Activated T-helper 17 cell treated with anti-CD3 and anti-CD28 coated beads, Interleukin-2, amount 50 U/mL, for 72 hours (primary cell): ENCODE measurements at places on chromosomes 1 and 21. TPM values are rescaled to one million over a fixed set of nuclear protein-coding genes. Genes with fewer than 3 reads are reported as not detected.
A peak's percentile ranks its signal among the peaks of the same experiment; 100 is the strongest.

Gene NPPA
- not detected for total RNA-seq

GRCh38 chr1:185044981-185045813 is at the start of gene RNF2:
Gene RNF2, plus strand, starts transcription at chr1:185045558. Its CDS starts 41,996 bp downstream, at chr1:185087554.
- ATAC-seq: peak; percentile 89

- no peak for ATAC-seq
Observed at GRCh38 chr1:56389813-56390212, 189.6 kb downstream of the PLPP3 start.

Gene ERVH48-1
- 0.13 TPM for total RNA-seq

Gene PGBD5
- 0.52 TPM for total RNA-seq

DNA sequence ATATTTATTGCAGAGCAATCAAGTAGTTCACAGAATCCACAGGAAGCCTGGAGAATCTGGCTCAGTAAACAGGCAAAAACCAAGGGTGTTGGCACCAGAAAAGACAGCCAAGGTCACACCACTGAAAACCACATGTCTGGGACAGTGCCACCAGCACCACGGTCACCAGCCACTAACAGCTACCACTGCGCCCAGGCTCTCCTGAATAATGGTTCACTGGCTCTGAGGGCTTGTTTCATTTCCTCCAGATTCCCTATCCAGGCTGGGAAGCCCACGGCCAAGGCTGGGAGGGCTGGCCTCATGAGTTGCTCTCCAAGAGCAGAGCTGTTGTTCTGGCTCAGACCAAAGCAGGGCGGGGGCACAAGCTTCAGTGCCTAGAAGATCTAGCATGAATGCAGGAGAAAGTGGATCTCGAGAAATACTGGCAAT is 54.5 kb upstream of the PTGFRN start:
- ATAC-seq: no peak
